ENCODE measurements at places on chromosomes 1 and 21.

- DNase-seq: no peak
Measured at GRCh38 chr1:212410231-212410820, 4.4 kb downstream of the PACC1 start.

- DNase-seq: no peak
Measured at GRCh38 chr1:200351425-200351824, 58.4 kb downstream of the ZNF281 start.

DNA sequence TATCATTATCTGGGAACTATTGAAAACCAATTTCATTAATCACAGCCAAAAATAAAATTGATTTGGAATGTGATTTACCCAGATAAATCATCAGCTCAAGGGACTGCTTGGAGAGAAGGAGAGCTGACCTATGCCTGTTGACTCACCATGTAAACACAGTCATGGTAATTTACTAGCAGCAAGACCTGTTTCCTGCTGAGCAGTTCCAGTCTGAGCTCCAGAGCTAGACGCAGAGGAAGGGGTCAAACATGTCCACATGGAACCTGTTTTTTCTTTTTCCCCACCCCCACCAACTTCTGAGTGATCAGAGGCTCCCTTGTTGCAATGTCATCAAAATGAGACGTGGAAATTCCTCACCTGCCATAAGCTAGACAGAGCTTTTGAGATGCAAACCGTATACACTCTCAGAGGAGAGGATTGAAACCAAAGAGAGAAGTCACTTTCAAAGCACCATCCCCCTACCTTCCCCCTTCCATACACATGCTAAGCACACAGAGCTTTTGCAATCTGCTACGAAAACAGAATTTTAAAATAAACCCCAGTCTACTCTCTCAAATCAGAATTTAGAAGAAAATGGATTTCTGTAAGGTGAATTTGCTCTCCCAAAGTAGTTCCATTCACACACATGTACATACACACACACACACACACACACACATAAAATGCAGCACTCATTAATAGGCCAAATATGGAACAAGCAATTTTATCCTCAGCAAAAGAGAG is 55.9 kb upstream of the PTGFRN start:
- DNase-seq: no peak

- no peak for DNase-seq
Measured at GRCh38 chr1:48200166-48200900, 22.2 kb upstream of the SLC5A9 start.

DNA sequence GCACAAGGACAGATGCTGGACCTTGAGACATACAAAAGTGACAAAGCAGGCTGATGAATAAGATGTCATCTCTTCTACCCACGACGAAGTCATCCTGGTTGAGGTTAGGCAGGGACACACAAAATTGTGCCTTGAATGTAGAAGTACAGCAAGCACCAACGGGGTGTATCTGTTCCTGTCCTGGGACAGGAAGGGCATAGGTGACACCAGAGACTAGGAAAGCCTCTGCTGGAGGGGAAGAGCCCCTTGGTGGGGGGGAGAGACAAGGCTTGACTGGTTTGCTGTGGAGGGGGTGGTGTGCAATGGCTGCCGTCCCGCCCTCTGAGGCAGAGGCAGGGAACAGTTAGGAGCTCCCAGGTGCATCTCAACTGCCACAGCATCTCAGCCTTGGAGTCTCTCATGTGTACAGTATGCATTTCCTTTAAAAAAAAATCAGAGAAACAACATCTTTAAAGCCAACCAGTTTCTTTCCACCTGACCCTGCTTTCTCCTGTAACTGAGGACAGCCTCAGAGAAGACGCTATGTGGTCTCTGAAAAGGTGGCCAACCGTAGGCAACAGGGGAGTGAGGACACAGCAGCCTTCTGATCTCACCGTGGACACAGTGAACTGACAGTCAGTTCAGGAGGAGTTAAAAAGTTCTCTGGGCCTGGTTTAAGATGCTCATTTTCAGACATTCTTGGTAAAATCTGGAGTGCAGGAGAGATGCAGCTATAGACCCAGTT is 17.7 kb upstream of the GFI1 start:
- no peak for DNase-seq

DNA sequence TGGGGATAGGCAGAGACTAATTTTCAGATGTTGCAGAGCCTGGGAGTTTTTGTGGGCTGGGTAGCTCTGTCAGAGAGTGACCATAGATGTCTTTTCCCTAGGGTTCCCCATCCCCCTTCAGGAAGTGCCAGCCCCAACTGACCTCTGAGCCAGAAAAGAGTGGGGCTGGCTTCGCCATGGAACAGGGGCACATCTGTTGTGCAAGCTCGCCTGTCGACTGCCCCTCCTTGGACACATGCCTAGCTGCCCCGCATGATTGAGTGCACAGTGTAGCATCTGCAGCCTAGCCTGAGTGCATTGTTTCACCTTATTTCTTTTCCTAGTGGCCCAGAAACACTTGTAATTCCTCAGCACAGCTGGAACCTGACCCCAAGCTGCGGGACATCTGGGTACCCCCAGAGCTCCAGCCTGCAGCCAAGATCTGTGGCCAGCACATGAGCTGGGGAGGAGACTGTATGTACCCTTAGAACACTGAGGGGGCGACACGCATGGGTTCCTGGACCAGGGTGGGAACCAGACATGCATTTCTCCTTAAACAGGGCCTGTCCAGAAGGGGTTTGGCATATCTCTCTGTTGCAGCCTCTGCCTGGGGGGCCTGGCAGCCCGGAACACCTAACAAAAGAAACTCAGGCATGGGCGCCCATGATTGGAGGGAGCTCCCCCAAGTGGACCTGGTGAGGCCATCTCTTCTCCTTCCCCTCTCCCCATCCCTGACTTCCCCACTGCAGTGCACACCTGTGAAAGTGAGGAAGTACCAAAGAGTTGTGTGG is 55.2 kb downstream of the SYT14 start:
- DNase-seq: no peak

- no peak for DNase-seq
Measured at GRCh38 chr21:34670962-34671348, 2.2 kb downstream of the CLIC6 start.

- peak; percentile 26 for DNase-seq
Measured at GRCh38 chr1:72282271-72283021, at the start of gene NEGR1. NEGR1 (minus strand) TSS chr1:72282539.

DNA sequence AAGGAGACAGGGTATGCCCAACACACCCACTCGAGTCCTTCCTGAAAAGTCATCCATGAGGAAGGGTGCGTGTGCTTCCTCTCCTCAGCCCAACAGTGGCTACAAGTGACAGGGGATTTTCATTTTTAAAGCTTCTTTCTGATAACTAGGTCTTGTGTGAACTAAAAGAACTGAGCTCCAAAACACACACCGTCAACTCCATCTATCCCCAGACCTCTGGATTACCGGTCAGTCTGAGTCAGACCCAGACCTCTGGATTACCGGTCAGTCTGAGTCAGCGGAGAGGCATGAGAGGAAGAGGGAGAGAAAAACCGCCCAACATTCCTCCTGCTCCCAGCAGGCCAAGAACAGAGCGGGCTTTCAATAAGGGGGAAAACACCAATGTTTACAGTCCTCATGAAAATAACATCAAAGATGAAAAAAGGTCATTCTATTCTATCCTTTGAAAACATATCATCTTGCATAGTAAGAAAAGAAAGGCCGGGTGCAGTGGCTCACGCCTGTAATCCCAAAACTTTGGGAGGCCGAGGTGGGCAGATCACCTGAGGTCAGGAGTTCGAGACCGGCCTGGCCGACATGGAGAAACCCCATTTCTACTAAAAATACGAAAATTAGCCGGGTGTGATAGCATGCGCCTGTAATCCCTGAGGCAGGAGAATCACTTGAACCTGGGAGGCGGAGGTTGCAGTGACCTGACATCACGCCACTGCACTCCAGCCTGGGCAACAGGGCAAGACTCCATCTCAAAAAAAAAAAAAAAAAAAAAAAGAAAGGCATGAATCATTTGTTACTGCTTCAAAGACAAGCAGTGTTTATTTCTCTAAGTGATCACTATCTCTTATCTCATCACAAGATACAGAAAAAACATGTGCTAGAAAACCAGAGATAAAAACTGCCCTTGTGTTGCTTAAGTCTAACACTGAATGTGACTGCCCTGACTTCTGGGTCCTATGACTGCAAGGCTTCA is 3.4 kb downstream of the PTTG1IP start:
- DNase-seq: no peak

GRCh38 chr1:22914633-22915217 is 57.9 kb downstream of the LACTBL1 start:
- DNase-seq: no peak

- DNase-seq: no peak
Measured at GRCh38 chr1:178912597-178912996, 41.7 kb upstream of the ANGPTL1 start.

DNA sequence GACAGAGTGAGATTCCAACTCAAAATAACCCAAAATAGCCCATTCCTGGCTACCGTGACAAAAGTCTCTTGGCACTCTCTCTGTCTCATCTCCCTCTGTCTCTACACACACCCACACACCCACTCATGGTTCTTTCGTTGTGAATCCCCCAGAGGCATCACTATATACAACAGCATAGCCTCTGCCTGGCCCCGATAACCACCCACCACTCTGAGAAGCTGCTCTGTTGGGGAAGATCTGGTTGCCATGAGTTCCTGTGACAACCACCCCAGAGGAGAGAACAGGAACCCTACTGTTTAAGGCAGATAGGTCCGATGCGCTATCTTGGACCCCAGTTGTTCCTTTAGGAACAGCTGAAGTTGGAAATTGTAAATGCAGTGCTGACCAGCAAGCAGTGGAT is 70.4 kb upstream of the LYST start:
- DNase-seq: no peak

- no peak for DNase-seq
Measured at GRCh38 chr1:19319196-19319595, 7.1 kb downstream of the SLC66A1 start.

DNA sequence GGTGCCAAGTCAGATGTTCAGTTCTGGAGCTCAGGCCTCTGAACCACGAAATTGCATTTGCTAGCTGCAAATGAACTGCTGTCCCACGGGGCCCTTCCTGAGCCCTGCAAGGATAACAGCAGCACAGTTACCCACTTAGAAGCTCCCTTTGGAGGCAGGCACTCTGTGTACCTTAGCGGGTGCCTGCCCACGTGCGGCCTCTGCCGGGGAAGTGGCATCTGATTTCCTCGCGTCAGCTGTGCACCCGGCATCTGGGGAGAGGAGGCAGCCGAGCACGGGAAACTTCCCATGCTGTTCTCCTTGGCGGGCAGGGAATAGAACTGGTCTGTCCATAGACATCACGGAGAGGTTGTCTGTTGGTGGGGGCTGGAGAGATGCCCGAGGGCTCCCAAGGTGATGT is 148.0 kb upstream of the C1orf174 start:
- DNase-seq: no peak

DNA sequence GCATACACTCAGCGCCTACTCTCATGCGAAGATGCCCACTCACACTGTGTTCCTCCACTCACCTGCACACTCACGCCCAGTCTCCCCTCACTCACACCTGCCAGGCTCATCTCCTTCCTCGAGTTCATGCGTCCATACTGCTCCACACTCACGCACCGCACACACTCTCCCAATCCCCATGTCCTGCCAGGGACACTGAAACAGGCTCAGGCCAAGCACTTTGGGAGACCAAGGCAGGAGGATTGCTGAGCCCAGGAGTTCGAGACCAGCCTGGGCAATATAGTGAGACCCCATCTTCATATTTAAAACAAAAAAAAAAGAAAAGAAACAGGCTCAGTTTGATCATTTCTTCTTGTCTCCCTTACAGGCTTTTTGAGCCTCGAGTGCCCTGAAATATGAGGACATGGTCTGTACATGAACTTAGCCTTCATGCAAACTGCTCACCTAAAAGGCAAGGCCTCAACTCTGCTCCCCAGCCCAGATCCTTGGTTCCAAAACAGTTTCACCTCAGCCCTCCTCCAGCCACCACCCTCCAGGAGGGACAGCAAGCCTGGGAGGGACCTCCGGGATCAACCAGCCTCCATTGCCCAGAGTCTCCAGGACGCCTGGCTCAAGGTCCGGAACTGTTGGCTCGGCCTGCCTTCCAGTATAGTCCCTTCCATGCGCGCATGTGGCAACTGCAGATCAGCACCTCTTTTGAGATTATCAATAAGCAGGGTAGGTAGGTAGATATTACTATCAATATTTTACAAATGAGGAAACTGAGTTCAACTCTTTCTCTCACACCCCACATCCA is 2.4 kb upstream of the PTAFR start:
- no peak for DNase-seq

GRCh38 chr1:220592714-220593113 is 64.8 kb downstream of the MARK1 start:
- no peak for DNase-seq

DNA sequence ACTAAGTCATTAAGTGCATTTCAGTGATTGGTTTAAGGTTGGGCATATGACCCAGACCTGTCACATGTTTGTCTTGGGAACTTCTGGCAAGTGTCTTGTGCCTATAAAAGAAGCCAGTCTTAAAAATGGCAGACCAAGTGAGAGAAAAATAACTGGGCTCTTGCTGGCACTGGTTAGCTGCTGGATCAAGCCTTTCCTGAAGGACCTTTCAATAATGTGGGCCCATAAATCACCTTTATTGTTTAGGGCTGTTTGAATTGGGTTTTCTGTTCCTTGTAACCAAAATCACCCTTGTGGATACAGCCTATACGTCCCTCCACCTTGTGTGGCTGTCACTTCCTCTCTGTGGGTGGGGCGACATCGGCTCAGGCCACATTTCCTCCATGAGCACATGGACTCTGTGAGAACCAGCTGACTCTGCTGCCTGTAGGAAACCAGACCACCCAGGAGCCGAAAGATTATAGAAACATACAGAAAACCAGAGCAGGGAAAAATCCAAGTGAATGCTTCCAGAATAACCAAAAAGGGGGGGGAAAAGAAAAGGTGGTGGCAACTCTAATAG is 25.6 kb upstream of the WNT4 start:
- DNase-seq: no peak

DNA sequence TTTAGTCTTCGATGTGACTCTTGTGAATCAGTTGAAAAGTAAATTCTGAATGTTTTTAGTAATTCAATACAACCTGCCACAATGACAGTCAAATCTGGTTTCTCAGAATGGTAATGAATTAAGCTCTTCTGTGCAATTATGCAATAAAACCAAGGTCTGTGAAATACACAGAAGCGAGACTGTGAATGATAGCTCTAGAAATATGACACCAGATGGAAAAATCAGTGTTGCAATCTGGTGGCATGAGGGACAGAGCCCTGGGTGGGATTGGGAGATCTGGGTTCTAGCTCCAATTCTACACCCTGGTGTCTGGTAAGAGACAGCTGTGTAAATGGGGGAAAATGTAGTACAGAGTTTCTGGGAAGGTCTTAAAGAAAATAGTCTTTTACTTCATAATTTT is 586.4 kb upstream of the ZRANB2 start:
- no peak for DNase-seq

- no peak for DNase-seq
Measured at GRCh38 chr1:113808450-113809195, 3.7 kb downstream of the RSBN1 start.

GRCh38 chr1:8731162-8731561 is 86.3 kb downstream of the RERE start:
- no peak for DNase-seq

DNA sequence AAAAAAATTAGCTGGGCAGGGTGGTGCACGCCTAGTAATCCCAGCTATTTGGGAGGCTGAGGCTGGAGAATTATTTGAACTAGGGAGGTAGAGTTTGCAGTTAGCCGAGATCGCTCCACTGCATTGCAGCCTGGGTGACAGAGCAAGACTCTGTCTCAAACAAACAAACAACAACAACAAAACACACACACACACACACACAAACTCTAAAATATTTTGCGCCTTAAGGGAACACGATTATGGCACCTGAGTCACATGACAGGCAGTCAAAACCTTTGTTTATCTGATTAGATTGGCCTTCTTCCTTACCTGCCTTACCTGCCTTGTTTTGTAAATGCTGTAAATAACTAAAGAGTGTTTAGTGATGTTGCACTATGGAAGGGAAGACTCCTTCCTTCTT is 20.6 kb upstream of the WNT2B start:
- no peak for DNase-seq

GRCh38 chr1:164602480-164603093 is 43.6 kb downstream of the PBX1 start:
- no peak for DNase-seq

All from T-helper 2 cell (primary cell).